ENCODE measurements at places on chromosomes 5 and 9. TPM values are rescaled to one million over a fixed set of nuclear protein-coding genes. Genes with fewer than 3 reads are reported as not detected.

DNA sequence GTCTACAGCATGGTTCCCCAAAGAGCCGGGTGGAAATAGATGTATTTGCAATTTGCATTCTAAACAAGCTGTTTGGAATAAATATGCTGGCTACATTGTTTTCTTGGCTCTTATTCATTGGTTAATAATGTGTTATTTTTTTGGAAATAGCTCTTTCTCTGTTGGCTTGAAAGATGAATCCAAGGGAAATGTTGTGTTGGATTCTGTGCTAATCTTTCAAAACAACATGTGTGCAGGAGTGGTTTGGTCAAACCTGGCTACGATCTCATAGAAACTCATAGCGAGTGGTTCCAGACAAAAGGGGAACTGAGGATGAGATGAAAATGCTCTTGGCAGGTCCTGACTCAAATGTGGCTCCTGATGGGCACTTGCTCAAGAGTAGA is 63.7 kb upstream of the CXCL14 start:
- DNase-seq: no peak

- no peak for DNase-seq
Measured at GRCh38 chr5:142499591-142500226, 174.9 kb upstream of the SPRY4 start.

- no peak for DNase-seq
Measured at GRCh38 chr9:20606652-20607051, 15.6 kb downstream of the MLLT3 start.

GRCh38 chr9:30928045-30928444 is 1456.4 kb upstream of the ACO1 start:
- no peak for DNase-seq

DNA sequence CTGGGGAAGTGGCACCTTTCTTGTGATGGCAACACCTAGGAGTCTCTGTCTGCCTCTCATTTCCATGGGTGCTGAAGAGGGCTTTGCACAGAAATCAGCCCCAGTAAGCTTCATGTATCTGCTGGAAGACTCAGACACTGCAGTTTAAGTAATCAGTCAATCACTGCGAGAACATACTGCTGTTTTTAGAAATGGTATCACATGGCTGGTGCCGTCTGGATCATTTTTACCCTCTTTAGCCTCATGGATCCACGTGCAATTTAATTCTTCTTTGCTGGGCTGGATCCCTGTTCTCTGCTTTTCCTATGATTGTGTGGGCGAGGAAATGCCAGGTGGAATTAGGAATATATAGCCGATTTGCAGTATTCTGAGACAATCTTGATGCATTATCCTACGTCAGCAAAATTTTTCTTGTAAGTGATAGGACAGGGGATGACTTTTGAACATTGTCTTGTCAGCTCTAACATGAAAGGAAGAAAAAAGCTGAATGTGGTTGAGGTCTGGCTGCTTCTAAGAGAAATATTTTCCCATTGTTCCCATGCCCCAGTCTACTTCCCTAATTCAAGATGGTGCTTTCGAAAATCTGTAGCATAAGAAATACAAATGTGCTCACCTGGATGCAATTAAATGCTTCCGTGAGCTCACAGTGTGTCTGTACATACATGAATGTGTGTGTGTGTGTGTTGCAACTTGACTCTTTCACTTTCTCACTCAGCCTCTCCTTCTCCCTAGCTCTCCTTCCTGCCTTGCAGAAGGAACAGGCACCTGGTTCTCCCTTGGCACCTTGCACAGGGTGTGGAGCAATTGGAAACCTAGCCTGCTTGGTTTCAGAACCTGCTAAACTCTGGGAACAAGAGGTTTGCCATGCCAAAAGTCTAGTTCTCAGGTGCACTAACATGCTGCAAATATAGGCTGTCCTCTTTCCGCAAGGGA is 281.6 kb downstream of the NTRK2 start:
- no peak for DNase-seq

GRCh38 chr9:136982232-136983051 is at the start of gene LCNL1:
Gene LCNL1, plus strand, starts transcription at chr9:136982993. Its CDS starts 594 bp downstream, at chr9:136983587.
- DNase-seq: no peak

GRCh38 chr5:93578813-93579691 is 2.0 kb downstream of the NR2F1-AS1 start:
- DNase-seq: peak; percentile 46

GRCh38 chr5:135013947-135014570 is 20.0 kb downstream of the PITX1 start:
- no peak for DNase-seq

DNA sequence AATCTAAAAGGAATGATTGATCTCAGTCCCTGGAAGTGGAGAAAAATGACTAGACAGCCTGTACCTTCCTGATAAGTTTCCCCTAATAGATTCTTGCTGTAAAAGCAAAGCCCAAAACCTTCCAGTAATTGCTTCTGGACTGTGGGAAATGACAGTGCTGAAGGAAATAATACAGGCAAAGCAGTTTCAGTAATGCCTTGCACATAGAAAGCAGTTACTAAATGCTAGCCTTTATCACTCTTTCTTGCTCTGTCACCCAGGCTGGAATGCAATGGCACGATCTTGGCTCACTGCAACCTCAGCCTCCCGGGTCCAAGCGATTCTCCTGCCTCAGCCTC is 50.3 kb downstream of the MAP1B start:
- DNase-seq: no peak

GRCh38 chr5:83433891-83434290 is 37.7 kb upstream of the VCAN start:
- no peak for DNase-seq

Gene TSPAN17
- 82.1 TPM for total RNA-seq

Gene ROR2
- not detected for total RNA-seq

Gene PCDHA6
- total RNA-seq: not detected

Gene LAMC3
- 0.38 TPM for total RNA-seq

Gene GBGT1
- total RNA-seq: 1.2 TPM

Gene PRLR
- total RNA-seq: not detected

Gene ENTPD2
- 14.1 TPM for total RNA-seq

Gene LCN6
- not detected for total RNA-seq
